Right forelimb (tissue), 1 donor: ENCODE measurements at places on chromosomes 7 and 10.

- DNase-seq: no peak
Observed at GRCh38 chr10:7400068-7400715, 10.6 kb downstream of the SFMBT2 start.

DNA sequence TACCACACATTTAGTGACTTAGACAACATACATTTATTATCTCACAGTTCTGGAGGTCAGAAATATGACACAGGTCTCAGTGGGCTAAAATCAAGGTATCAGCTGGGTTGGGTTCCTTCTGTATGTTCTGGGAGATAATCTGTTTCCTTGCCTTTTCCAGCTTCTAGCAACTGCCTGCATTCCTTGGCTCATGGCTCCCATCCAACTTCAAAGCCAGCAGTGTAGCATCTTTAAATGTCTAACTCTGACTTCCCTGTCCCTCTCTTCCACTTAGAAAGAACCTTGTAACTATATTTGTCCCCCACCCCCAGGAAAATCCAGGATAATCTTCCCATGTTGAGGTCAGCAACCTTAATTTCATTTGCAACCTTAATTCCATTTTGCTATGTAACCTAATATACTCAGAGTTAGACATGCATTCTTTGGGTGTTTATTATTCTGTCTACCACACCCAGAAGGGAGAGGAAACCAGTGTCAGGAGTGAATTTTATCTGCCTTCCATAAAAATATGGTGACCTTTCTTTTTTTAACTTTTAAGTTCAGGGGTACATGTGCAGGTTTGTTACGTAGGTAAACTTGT is 57.3 kb upstream of the SMIM30 start:
- DNase-seq: no peak

DNA sequence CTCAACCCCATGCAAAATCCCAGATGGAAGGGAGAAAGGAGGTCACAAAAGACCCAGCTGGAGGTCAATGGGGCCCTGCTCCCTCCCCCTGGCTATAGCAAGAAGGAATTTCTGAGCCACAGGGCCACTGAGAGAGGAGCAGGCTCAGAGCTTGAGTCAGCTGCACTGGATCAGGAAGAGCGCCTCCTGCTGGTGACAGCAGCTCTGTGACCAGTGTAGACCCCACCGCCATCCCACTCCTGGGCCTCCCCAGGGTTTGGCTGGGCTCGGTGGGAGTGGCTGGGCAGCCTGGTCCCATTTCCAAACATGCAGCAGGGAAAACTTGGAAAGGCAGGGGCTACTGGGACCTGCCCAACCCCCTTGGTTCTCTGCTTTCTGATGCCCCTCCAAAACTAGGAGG is 31.5 kb upstream of the PRLHR start:
- no peak for DNase-seq

GRCh38 chr7:25460433-25460832 is 232.1 kb upstream of the NPVF start:
- DNase-seq: no peak

GRCh38 chr10:84076540-84077195 is 62.6 kb upstream of the GHITM start:
- no peak for DNase-seq
